ENCODE measurements at places on chromosomes 13 and 19.

GRCh38 chr19:38869836-38870607 is 8.1 kb downstream of the RINL start:
- peak; percentile 94 for DNase-seq

GRCh38 chr13:100149389-100149788 is 60.5 kb downstream of the PCCA start:
- DNase-seq: no peak

GRCh38 chr13:23654111-23655110 is 84.2 kb downstream of the TNFRSF19 start:
- no peak for DNase-seq

- DNase-seq: no peak
These were observed 79.2 kb upstream of the UQCRFS1 start for GRCh38 chr19:29292153-29292552.

DNA sequence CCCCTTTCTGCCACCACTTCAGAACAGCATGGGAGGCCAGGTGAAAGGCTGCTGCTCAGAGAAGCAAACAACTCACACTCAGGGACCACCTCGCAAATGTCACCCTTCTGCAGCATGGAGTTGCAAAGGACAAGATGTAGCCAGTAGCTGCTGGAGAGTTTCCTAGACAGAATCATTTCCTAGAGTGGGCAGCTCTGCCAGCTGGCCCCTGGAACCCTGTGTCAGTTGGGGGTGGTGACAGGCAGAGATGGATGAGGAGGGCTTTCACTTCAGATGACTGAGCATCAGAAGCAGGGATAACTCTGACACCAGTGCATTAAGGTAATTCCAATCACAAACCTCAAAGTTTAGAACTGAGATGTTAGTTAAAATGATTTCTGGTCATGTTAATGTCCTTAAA is 34.4 kb upstream of the EPHX3 start:
- DNase-seq: no peak
